ENCODE measurements at places on chromosomes 13 and 19.

DNA sequence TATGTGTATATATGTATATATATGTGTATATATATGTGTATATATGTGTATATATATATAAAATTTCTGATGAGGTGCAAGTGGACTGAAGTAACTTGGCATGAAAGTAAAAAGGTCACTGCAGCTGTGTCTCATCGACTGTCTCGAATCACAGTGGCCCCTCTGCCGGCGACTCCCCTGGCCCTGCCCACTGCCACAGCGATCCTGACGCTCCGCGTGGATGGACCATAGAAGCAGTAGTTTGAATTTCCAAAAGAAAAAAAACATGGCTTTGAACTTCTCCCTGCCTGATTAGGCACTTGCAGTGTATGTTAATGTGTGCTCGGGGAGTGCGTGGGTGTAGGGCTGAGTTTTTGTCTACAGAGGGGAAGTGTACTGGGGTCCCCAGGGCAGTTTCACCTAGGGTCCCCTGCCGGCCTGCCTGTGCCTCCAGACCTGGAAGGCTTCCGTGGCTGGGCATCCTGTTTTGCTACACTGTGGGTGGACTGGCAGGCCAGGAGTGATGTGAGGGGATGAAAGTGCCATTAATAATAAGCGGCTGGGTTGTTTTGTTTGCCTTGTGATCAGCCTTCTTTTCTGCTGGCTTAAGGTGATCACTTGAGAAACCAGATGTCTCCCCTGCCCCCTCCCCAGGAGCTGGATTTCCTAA lies 10.8 kb downstream of the ZIC5 start:
- no peak for DNase-seq

DNA sequence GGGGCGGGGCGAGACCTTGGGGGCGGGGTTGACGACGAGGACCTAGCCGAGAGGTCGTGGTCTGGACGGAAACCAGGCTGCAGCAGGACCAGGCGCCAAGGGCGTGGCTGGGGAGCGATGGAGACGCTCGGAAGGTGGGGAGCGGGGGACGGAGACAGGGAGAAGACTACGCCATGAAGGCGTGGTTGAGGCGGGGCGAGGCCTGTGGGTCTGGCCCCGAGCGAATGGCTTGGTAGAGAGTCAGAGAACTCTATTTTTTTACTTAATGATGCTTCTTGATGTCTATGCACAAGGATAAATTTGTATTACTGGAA lies 674 bp upstream of the FBXL12 start:
- no peak for DNase-seq

DNA sequence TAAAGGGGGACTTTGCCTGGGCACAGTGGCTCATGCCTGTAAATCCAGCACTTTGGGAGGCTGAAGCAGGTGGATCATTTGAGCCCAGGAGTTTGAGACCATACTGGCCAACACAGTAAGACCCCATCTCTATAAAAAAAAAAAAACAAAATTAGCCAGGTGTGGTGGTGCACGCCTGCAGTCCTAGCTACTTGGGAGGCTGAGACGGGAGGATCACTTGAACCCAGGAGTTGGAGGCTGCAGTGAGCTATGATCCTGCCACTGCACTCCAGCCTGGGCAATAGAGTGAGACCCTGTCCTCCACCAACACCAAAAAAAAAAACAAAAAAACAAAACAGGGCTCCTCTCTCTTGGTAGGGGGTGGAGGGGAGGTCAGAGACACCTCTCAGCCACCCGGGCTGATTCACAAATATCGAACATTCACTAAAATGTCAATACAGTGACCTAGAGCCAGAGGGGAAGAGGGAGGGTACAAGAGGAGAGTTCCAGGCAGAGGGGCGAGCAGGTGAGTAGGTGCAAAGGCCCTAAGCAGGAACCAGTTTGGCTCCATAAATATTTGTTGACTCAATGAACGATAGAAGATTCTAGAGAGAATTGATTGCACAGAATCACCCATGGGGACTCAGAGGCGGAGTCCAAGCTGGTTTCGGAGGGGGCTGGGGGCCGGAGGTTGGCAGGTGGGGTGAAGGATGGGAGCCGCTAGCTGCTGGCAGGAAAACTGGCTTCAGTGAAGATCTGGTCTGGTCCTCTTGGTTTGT lies 1.0 kb upstream of the CREB3L3 start:
- DNase-seq = no peak

DNA sequence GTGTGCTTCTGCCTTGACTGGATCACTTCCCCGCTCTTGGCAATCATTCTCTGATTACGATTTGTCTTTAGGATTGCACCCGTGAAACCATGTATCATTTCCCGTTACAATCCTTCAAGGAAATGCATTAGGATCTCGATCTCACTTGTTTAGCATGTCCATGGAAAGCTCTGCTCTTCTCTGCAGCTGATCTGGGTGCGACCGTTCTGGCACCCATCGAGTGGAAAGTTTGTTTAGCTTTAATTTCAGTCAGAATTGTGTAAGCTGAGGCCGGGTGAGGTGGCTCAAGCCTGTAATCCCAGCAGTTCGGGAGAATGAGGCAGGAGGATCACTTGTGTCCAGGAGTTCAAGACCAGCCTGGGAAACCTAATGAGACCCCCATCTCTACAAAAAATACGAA lies 30.9 kb downstream of the NUMBL start:
- no peak for DNase-seq

DNA sequence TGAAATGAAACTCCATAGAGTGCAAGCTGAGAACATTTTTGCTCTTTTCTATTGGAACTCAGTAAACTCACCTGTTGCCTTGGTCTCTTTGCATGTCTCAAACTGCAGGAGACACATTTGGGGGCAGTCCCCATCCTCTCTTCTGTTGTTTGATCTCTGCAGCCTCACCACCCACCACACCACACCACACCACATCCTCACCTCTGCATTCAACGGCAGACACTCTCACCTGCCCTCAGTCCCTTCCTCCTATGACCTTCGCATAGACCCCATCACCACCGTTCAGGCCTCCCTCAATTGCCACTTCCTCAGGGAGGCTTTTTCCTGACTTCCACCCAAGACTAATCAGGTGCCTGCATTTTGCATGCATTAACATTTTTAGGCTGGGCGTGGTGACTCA lies 14.4 kb upstream of the TPM4 start:
- DNase-seq = no peak

DNA sequence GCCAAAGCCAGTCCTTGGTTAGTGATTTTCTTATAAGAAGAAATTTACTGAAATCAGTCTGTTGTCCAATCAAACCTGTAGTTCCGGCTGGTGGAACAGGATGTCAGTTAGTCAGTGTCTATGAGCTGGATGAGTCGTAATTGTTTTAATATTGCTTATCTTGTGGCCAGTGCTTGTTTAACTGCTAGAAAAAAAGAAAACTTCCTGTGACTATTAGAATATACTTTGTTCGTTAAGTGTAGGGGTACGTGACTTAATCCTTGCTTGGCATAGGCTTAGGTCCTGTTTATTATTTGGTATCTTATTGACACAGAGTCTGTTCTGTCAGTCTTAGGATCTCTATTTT lies 1484.8 kb upstream of the MIR17HG start:
- DNase-seq = no peak

GRCh38 chr19:7931221-7932061 lies 5.5 kb upstream of the CTXN1 start:
- no peak for DNase-seq

DNA sequence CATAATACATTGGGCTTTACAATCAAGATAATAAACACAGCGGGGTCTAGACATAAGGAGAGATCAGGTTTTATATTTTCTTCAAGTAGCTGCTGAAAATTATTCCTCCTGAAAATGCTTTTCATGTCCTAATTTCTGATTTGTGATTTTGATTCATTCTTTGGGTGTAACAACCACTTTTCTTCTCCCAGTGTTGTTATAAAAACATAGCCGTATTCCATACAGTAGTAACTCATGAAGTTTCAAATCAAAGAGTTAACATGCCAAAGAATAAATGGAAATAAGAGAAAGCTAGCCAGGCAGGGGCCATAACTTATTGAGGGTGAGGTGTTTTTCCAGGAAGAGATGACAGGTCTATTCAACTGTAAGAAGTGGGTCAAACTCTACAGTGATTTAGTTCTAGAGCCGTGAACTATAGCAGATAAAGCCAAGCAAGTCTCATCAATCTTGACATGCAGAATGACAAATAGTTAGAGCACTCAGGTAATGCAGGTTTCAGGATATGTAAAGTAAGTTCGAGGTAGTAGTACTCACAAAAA lies 934.4 kb upstream of the SLITRK1 start:
- no peak for DNase-seq

DNA sequence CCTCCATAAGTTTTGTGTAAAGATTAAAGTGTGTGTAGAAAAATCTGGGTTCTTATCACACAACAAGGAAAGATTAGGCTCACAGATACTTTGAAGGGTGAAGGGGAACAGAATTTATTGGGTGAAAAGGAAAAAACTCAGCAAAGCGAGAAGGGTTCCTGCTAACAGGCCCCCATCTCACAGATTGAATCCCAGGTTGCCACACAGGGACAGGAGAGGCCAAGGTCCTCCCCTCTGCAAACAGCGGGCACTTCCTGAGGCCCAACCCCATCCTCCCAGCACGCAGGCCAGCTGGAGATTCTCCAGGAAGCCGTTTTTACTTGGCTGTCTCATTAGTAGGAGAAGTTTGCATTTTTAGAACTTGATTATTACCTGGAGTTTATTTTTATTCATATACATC lies 15.2 kb upstream of the ERCC5 start:
- DNase-seq = no peak

- DNase-seq = no peak
Observed at GRCh38 chr13:92649140-92649813, 577.3 kb upstream of the GPC6 start.

- no peak for DNase-seq
Observed at GRCh38 chr19:1300744-1301490, 15.2 kb downstream of the EFNA2 start.

- no peak for DNase-seq
Observed at GRCh38 chr13:21426238-21426637, 32.9 kb downstream of the ZDHHC20 start.
